ENCODE measurements at places on chromosomes 1 and 21.

DNA sequence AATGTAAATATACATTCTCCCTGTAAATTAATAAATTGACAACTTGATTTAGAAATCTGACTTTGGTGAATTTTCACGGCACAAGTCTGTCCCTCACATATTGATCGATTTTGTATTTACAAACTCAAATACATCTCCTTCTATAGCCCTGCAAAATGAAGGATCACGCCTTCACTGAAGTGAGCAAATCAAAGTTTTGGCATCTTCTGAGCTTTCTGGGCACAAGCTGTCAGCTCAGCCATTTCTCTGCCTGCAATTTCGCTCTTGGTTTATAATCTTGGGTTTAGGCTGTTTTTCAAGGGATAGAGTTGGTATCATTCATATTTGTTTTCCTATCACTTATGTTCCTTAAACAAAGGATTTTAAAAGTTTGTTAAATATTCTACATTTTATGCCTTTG is 25.8 kb downstream of the ANP32E start:
- DNase-seq: no peak

DNA sequence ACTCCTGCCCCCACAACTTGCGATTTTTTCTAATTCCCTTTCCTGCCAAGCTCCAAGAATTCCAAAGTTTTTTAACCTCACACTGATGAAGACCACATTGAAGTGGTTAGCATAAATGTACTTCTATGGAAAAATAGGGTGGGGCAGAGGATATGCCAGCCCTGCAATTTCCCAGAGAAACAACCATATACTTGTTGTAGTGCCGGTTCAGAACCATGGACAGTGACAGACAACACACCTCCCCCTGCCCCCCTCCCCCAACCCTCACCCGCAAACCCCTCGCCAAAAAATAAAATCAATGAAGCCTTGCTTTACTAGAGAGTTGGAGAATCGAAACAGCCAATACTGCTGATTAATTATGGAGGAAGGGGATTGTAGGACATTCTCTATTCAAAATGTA is 109.5 kb upstream of the GRIK3 start:
- no peak for DNase-seq

DNA sequence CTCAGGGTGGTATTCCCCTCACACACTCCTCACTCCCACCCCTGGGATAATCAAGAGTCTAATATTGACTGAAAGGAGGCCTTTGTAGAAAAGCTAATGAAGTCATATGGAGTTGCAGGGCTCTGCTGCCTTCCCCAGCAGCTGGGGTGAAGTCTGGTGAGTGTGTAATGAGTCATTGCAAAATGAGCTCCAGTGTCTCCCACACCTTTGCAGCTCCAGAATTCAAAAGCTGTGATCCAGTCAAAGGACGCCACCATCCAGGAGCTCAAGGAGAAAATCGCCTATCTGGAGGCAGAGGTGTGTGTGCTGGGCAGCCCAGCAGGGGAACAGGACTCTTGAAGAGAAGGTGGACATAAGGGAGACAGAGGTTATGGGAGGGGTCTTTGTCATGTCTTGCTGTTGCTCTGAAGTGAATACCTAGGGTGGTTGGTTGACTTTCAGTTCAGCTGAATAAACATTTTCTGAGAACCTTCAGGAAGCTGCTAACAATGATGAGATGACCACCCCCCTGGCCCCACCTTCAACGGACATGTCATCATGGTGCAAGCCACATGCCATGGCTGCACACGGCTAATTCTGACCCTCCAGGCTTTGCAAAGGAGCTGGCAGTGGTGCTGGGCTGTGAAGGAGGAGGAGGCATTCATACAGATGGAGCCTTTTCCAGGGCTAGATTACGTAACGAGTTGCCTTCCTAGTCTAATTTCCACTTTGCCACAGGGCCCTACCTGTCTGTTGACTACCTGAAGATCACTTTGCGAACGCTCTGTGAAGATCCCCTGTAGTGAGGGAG is 32.2 kb upstream of the SNX27 start:
- no peak for DNase-seq

DNA sequence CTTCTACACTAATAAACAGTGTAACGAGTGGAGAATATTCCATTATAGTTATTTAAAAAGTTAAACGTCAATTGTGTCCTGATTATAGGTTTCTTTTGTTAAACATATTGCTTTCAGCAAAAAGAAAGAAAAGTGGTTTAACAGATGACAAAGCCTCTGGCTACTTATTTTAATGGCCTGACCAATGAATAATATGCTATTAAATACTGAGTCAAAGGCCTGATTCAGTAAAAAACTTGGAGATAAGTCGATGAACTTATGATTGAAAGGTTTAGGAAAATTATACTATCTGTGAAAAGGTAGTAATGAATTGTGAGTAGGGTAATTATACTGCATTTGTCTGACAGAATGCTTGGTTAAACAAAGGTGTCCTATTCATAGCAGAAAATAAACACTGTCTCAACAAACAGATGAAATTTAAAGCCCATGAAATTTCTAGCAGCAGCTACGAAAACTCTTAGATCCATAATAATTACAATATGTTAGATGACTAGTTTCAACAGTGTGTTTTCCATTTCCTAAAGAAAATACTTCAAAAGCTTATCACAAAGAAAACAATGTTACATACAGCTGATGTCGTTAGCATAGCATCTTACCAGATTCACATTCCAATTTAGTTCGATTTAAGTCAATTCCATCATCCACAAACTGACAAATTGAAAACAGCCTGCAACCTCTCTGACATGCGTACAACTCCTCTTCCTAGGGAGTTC is 6.2 kb downstream of the TMEM59 start:
- no peak for DNase-seq

DNA sequence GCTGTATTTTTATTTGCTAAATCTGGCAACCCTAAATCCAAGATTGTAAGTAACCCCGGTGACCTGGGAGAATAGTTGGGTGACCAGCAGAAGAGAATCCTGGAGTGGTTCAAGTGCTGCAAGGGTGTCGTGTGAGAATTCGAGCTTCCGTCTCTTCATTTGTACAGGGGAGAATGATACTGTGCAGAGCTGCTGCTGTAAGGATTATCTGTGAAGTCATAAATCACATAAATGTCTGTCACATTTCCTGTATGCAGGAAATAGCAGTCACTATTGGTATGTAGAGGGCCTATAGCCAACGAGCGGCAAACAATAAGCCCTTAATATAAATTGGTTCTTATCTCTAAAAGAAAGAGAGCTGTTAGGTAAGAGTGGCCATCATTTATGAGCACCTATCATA is 90.7 kb downstream of the ATP1A1 start:
- DNase-seq: no peak

DNA sequence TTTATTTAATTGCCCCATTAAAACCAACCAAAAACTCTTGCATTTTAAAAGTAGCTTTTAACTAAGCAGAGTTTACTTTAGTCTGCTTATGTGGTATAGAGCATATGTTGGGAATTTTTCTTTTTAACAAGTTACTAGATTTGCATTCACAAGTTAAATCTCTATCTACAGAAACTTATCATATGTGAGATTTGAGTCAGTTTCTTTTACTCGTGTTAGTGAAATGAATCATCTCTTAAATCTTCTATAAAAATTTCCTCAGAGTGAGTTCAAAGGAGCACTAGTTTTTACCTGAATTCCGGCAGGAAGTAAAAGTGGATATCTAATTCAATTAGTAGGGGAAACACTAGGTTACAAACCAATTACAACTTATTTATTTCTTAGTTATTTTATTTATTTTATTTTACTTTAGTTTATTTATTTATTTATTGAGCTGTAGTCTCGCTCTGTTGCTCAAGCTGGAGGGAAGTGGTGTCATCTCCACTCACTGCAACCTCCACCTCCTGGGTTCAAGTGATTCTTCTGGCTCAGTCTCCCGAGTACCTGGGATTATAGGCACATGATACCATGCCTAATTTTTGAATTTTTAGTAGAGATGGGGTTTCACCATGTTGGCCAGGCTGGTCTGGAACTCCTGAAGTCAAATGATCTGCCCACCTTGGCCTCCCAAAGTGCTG is 1609.6 kb upstream of the B3GALT2 start:
- no peak for DNase-seq

DNA sequence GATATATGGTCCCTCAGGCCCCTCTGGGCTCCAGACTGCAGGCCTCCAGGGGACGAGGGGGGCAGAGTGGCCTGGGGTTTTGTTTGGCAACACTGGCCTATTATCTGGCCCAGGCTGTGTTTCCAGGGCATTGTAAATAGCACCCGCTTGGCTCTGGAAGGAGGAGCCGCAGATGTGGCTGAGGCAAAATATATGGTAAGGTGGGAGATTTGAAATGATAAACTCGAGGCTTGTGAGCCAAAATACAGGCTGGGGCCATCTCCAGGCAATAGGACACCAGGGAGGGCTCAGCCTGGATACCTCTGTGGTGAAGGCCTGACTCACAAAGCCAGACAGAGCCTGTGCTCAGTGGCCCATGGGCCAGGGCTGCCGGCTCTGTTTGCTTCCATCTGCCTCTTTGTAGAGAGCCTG is 14.0 kb downstream of the NAV1 start:
- DNase-seq: no peak

- no peak for DNase-seq
These were observed 50.2 kb downstream of the PRDX6 start for GRCh38 chr1:173527151-173527826.

Data from right kidney (tissue), 9 donors.